ENCODE measurements at places on chromosomes 16 and 17.

GRCh38 chr16:88613-89012 lies 10.6 kb downstream of the MPG start:
- DNase-seq: no peak

DNA sequence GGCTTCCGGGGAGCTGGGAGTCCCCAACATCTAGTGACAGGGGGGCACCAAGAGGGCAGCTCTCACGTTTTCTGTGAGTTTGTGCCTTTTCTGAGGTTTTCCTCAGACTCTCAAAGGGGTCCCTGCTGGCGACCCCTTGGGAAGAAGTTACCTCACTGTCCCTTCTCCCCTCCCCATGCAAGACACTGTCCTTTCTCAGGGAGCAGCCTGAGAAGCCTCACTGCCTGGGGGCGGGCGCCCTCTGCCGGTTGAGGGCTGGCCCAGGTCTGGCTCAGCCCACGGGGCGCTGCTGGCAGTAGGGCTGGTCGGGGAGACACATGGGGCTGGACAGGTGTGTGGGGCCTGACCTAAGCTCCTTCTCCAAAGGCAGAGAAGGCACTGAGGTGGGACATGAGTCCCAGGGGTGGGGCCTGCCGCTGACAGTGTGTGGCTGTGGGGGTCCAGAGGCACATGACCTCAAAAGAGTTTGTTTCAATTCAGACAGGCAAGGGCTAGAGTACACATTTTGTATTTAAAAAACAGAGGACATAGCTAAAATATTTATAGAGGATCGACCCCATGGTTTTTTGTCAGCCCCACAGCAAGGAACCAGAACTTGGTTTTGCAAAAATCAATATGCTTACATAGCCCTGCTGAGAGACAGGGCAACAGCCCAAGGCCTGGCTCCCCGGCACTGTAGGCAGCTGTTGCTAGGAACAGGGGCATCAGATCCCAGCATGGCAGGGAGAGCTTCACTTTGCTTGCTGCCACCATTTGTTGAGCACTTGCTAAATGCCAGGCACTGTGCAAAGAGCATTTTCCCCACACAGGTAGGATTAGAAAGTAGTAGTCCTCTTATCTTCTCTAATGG lies 18.5 kb upstream of the ALDH3A1 start:
- DNase-seq: peak; percentile 53

GRCh38 chr17:66849851-66850580 lies 15.1 kb downstream of the CACNG5 start:
- DNase-seq: no peak

DNA sequence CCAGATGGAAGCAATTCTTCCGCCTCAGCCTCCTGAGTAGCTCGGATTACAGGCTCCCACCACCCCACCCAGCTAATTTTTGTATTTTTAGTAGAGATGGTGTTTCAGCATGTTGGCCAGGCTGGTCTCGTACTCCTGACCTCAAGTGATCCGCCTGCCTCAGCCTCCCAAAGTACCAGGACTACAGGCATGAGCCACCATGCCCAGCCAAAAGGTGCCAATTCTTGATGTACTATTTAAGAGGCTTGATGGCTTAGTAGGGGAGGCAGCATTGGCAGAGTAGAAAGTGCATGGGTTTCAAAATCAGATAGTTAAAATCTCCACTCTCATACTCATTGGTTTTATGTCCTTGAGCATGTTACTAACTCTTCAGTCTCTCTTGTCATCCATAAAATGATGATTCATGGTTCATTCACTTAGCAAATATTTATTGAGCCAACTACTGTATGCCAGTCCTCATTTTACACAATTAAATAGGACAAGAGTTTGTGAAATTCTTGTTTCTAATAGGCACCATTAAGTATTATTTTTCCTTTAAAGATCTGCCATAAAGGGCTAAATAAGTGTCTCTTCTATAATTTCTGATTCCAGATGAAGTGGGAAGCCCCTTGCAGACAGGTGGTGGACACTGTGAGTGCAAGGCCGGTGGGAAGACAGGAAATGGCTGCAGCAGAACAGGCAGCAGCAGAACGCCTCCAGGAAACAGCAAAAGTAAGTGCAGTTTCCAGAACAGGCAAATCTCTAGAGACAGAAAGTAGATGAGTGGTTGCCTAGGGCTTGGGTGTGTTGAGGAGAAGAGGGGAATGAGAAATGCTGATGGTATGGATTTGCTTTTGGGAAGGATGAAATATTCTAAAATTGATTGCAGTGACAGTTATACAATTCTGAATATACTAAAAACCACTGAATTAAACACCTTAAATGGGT lies 8.2 kb upstream of the RPL27 start:
- peak; percentile 66 for DNase-seq

DNA sequence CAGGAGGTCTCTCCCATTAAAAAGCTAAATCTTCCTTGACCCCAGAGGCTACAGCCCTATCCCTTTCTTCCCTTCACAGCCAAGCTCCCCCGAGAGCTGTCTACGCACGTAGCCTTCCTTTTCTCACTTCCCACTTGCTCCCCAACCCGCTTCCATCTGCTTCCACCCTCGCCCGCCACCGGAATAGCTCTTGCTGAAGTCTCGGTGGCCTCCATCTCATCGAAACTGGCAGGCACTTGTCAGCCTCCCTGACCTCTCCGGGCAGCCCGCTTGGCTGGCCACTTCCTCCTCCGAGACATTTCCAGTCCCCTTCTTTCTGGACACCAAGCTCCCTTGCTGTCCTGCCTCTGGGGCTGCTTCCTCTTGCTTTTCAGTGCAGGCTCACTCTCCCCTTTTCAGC lies 10.7 kb upstream of the EPOP start:
- DNase-seq: no peak

- DNase-seq: no peak
Observed at GRCh38 chr17:78343543-78344201, 16.2 kb downstream of the SOCS3 start.

GRCh38 chr16:143047-143446 lies 4.6 kb upstream of the NPRL3 start:
- no peak for DNase-seq

DNA sequence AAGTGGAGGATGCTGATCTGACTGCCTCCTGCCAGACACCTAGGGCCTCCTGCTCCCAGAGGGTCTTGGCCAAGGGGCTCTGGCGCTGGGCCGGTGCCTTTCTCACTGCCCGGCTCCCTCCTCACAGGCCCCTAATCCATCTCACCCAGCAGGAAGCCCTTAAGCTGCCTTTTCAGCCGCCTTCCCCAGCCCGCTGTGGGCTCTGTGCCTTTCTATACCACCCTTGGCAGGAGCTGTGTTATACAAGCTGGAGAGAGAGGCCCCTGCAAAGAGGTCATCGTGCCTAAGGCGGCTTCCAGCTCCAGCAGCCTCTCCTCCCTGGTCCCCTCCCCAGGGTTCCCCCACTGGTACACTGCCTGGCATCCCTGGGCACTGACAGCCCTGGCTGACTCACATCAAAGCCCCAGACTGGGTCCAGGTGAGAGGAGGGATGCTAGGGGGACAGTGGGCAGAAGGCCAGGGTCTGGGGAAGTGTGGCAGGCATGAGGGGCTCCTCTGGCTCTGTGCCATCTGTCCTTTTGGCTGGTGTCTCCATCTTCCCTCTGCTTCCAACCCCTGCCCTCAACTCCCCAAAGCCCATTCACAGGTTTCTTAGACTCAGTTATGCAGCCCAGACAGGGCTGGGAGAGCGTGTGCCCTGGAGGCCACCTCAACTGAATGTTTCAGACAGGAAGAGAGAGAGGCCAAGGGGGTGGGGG lies 15.3 kb upstream of the FZD2 start:
- no peak for DNase-seq

DNA sequence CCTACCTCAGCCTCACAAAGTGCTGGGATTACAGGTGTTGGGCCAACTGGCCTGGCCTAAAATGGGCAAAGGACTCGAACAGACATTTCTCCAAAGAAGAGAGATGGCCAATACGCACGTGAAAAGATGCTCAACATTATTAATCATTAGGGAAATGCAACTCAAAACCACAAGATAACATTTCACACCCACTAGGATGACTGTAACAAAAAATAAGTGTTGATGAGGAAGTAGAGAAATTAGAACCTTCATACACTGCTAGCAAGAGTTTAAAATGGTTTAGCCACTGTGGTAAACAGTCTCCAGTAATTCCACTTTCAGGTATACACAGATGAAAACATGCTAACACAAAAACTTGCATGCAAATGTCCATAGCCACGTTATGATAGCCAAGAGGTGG lies 5.7 kb downstream of the TMED6 start:
- no peak for DNase-seq

GRCh38 chr17:52420555-52421078 lies 262.1 kb upstream of the CA10 start:
- no peak for DNase-seq

- DNase-seq: no peak
Observed at GRCh38 chr17:5873781-5874180, 196.4 kb upstream of the WSCD1 start.

- DNase-seq: peak; percentile 42
Observed at GRCh38 chr17:8016632-8017424, 14.4 kb downstream of the GUCY2D start.

DNA sequence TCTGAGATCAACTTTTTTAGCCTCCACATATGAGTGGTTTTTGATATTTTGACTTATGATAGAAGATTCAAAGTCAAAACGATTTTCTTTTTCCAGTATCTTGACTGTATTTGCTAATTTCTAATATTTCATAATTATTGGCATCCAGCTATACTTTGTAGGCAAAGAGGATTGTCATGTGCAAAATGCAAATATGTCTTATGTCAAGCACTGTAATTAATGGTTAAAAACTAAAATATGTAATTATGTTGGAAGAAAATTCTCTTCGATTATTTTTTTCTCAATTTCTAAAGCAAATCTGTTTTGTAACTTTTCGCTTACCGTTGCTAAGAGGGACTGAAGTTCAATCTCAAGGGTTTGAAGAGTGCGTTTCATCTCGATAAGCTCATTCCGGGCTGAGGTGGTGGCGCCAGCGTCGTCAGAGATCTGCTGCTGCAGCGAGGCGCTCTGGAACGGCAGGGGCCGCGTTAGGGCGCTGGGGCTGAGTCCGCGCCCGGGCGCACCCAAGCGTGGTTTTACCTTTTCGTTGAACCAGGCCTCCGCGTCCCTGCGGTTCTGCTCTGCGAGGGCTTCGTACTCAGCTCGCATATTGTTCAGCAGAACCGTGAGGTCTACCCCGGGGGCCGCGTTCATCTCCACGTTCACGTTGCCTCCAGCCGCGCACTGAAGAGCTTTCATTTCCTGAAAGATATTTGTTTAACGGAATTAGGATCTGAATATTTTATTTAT lies 3.0 kb downstream of the KRT27 start:
- DNase-seq: no peak

DNA sequence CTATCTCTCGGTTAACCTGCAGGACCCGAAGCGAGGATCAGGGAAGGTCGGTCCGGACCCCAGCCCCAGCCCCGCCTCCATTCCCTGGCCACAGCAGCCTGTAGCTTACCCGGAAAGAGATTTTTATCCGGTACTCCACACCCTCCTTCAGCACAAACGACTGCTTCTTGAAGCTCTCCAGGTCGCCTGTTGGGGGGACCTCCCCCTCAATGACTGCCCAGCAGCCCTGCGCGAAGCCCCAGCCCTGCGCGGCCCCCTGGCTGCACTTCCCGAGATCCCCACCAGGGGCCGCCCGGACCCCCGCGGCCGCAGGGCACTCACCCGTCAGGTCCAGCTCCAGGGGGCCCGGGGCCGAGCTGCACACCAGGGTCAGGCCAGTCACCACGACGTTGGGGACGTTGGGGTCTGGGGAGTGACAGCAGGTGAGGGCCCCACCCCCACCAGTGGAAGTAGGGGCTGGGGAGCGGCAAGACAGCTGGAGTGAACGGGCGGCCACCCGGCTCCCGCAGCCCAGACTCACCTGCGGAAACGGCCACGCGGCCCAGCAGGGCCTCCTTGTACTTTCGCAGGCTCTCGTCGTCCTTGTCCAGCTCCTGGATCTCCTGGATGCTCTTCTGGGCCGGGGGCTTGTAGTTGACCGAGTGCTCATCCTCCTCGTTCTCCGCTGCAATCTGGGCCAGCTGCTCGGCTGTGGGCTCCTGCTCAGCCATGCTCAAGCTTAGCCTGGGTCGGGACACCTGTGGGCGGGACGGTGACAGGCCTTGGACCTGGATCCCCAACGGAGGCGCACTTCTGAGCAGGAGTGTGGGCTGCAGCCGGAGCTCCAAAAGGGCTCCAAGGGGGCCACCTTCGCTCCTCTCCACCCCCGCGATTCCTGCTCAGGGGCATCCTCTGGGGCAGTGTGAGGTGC lies 1.7 kb downstream of the ARHGDIA start:
- DNase-seq: peak; percentile 23

- DNase-seq: peak; percentile 54
Observed at GRCh38 chr17:65987988-65988387, 203.9 kb downstream of the CEP112 start.

DNA sequence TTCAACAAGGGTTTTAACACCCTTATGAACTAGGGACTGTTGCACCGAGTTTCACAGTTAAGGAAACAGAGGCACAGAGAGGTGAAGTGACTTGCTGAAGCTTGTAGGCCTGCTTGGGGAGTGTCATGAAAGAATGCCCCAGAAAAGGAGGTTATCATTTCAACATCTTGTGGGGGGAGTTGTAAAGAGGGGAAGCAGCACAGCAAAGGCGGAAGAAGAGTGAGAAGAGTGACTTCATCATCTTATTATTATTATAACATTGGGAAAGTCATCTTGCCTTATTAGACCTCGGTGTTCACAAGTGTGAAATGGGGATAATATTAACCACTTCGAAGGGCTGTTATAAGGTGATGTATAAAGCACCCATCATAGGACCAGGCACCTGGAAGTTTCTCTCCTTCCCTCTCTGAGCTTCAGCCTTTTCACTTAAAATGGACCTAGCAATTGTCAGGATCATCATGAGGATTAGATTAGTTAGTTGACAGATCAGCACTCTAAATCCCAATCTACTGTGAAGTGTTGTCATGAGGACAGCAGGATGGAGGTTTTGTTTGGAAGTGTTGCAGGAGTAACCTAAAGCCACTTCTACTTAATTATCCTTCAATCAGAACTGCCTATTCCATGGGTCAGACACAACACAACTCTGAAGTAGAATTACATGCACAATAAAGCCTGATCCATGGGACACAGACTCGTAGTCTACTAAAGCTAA lies 2.3 kb downstream of the CCL4 start:
- DNase-seq: no peak

GRCh38 chr17:18314059-18314730 lies 599 bp downstream of the TOP3A start:
- peak; percentile 39 for DNase-seq

DNA sequence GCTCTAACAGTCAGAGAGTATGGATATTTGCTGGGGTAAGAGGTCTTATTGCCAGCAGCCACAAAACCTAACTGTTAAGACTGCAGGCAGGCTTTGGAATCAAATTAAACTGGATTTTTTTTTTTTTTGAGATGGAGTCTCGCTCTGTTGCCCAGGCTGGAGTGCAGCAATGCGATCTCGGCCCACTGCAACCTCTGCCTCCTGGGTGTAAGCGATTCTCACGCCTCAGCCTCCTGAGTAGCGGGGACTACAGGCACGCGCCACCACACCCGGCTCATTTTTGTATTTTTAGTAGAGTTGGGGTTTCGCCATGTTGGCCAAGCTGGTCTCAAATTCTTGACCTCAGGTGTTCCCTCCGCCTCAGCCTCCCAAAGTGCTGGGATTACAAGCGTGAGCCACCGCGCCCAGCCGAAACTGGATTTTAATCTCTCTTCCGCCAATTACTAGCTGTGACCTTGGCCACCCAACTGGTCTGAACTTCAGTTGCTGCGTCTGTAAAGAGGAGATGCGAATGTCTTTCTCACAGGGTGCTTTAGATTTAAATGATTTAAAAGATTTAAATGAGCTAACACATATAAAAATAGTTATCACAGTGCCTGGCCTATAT lies 842 bp downstream of the MRPL10 start:
- DNase-seq: no peak
